ENCODE measurements at places on chromosomes 6 and 20.
A peak's percentile ranks its signal among the peaks of the same experiment; 100 is the strongest.

- no peak for DNase-seq
Observed at GRCh38 chr6:144156338-144156737, 6.0 kb downstream of the STX11 start.

DNA sequence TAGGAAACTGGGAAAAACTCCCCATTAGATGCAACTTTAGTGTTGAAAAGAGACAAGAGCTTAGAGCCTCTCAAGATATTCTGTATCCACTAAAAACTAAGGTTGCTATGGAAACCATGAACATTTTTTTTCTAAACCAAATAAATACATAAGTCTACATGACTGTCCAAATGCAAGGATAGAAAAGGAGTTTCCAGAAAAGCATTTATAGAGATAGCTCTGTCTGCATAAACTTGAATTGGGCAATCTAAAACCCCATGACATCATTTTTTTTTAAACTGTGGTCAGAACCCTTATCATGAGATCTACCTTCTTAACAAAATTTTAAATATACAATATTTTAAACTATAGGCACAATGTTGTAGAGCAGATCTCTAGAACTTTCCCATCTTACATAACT lies 36.4 kb upstream of the FAM83B start:
- DNase-seq, result no peak

DNA sequence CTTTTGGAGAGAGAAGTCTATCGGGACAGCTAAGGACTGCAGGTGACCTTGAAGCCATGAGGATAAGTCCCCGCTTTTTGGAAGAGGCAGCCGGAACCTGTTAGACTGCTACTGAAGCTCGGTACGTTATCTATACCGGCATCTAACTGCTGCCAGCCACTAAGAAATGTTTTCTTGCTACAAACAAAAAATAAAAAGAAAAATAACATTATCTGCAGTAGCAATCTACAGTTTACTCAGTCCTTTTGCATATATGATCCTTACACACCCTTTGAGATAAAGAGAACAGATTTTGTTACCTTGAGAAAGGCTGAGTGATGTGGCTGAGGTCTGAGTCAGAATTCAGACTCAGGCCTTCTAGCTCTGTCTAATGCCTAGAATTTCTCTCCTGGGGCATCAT lies 314.6 kb downstream of the CDH26 start:
- DNase-seq, result no peak

DNA sequence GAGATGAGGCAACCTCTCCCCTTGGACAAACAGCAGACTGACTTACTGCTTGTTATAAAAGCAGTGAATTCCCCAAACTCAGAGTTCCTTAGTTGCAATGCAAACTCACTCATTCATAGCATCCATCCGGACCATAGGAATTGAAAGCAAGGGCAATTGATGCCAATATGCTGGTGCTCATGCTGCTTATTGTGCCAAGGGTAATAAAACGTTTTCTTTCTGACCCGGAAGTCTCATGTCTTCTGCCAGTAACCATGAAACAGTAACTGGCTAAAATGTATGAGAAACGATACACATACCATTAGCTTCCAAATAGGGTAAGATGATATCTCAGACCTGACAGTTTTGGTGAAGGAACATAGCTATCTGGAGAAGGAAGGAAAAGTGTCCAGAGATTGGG lies 18.1 kb downstream of the PRKN start:
- DNase-seq, result no peak

DNA sequence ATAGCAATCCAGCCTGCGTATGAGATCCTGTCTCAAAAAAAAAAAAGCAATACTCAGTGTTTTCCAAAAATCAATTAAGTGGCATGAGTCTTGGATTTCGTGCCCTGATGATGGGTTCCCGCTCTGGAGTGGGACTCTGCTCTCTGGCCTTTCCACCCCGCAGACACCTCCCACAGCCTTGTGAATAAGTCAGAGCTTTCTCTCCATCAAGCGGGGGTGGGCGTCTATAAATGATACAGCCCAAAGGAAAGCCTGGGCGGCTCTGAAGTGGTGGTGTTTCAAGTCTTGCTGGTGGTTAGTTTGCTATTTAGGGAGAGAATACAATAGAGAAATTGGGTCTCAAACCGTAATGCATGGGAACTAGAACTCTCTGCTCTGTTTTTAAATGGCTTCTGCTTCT lies 52.5 kb upstream of the TAGAP start:
- no peak for DNase-seq

DNA sequence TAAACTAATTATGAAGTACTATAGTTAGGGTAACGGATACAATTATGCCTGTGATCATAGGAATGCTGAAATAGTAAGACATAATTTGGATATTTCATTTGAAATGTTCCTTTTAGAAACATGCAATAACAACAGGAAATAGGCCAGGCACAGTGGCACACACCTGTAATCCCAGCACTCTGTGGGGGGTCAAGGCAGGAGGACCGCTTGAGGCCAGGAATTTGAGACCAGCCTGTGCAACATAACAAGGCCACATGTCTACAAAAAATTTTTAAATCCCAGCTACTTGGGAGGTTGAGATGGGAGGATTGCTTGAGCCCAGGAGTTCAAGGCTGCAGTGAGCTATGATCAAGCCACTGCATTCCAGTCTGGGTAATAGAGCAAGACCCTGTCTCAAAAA lies 25.7 kb upstream of the MYO6 start:
- DNase-seq, result no peak

GRCh38 chr6:107592806-107593205 lies 102.9 kb downstream of the SOBP start:
- no peak for DNase-seq

DNA sequence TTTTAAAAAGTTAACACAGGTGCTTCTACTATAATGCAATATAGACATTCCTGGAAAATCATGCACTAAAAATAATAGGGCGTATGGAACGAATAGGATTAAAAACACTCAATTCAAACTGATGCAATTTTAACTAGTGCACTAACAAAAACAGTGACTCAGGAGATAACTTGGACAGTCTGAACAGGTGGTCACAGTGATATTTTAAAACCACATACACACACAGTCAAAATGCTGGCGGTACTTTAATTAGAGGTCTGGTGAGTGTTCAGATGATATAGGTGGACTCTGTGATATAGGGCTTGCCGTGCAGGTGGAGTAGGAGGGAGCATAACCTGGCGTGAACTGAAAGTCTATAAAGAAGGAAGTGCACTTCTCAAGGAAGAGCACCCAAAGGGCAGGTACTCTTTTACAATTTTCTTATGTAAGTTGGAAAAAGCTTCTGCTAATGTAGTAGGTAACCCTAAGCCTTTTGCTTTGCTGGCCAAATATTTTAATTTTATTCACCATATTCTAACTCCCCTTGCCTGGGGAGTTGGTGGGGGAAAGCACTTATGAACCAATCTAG lies 41.9 kb upstream of the PLN start:
- DNase-seq, result no peak

DNA sequence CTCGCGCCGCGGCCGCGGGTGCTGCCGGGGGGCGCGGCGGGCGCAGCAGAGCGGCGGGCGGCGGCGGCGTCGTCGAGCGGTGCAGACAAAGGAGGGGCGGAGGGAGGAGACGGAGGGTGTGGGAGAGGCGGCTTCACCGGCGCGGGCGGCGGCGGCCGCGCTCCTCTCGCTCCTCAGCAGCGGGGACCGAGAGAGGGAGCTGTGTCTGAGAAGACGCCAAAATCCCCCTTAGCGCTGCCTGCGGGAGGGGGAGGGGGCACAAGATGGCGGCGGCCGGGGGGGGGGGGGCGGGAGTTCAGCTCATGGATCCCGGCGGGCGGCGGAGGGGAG lies 296 bp downstream of the ADNP start:
- DNase-seq, result no peak

- no peak for DNase-seq
Observed at GRCh38 chr20:22814471-22815205, 220.5 kb upstream of the SSTR4 start.

GRCh38 chr20:32236048-32236533 lies 28.4 kb downstream of the POFUT1 start:
- no peak for DNase-seq

DNA sequence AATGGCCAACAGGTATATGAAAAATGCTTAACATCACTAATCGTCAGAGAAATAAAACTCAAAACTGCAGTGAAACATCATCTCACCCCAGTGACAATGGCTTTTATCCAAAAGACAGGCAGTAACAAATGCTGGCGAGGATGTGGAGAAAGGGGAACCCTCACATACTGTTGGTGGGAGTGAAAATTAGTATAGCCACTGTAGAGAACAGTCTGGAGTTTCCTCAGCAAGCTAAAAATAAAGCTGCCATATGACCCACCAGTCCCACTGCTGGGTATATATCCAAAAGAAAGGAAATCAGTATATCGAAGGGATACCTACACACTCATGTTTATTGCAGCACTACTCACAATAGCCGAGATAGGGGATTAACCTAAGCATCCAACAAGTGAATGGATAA lies 23.4 kb upstream of the INSM1 start:
- no peak for DNase-seq

GRCh38 chr6:29733057-29733456 lies 9.8 kb downstream of the HLA-F start:
- DNase-seq, result no peak

GRCh38 chr20:6241591-6241990 lies 118.8 kb upstream of the FERMT1 start:
- DNase-seq, result no peak

DNA sequence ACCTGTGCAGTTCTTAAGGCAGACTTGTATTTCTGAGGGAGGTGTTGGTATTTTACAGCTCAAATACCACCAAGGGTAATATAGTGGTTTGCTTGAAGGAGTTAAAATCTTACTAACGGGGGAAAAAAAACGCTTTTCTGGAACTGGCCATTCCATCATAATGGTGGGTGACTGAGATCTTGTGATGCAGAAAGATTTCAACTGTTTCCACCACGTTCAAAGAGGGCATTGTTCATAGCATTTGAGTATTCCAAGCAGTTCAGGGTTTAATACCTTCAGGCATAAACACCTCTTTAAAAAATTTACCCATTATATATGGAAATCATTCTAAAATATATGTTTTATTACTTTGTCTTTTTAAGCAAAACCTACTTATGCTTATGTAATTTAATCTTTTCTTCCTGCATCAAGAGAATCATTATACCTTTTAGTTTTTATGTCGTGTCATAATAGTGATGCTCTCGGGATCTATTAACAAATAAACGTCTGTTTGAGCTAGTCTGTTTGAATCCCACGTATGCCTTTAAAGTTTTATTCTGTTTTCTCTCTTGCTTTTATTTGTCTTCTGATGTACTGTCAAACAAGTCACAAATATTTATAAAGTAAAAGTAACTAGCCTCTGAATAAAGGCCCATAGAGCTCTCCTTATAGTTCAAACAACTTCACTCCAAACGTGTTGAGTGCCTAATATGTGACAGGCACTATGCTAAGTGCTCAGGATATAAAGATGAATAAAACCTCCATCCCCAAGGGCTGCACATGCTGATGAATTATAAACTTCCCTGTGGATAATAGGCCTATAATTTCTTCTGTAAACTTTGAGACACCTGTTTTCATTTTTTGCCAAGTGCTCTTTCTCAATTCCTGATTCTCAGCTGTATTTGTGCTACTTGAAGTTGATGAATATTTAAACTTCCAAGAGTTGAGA lies 298.8 kb upstream of the FERMT1 start:
- DNase-seq, result peak; percentile 43

- DNase-seq, result no peak
Observed at GRCh38 chr6:70470016-70470415, 56.7 kb downstream of the FAM135A start.

DNA sequence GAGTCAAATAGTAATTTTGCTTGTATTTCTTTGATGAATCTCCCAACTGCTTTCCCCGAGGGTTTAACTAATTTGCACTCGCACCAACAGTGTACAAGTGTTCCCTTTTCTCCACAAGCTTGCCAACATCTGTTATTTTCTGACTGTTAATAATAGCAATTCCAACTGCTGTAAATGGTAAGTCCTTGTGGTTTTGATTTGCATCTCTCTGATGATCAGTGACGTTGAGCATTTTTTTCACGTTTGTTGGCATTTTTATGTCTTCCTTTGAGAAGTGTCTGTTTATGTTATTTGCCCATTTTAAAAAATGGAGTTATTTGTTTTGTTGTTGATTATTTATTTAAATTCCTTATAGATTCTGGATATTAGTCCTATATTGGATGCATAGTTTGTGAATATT lies 399.8 kb upstream of the MAN1A1 start:
- no peak for DNase-seq

DNA sequence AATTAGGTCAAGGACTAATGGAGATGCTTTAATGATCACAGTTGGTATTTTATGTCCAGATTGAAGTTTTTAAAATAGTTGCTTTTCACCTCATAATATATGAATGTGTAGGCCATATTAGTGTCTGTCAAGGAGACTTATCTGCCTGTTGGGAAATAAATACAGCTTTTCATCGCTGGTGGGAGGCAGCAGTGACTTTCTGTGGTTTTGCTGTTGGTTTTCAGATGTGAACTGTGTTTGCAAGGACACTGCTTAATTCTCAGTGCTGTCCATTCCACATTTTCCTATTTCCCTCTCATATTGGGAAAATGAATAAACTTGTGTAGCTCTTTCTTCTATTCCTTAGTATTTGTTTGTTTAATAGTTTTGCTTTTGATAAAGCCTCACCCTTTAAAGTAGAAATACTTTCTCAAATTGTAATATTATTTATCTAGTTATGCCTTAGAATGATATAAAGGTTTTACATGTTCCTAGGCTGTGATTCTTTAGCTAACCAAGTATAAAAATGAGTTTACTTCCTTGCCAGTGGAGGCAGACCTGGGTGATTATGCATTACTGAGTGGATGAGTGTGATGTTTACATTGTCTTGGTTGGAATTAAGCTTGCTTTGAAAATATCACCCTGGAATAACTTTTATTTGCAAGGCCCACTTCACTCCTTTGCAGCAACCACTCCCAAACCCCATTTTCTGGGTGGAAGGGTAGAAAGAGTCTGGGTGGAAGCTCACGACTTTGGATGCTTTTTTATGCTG lies 3.3 kb downstream of the PLCB4 start:
- DNase-seq, result no peak

DNA sequence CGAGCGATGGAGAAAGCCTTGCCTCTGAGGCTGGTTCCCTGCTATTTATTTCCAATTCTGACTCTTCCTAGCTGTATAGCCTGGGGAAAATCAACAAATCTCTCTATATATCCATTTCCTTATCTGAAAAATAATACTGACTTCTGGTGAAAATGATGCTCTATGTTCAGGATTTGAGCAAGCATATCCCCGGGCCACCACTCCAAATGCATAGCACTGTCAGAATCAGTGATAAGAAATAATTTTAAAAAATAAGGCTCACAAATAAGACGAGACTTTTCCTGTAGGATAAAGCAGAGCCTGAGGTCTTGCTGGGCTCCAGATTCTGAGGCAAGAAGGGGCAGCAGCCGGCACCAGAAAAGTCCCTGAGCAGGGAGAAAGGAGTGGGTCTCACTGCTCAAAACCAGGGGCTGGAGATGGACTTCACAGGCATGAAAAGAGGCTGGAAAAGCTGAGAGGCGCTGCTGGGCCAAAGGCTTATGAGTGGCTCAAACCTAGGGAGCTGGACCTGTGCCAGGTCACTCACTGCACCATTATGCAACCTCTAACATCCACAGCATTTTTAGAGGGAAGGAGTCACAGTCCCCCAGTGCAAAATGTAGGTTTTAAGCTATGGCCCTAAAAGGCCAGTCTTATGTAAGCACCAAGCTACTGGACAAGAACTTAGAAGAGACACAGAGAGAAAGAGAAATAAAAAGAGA lies 48.1 kb upstream of the SLC17A4 start:
- no peak for DNase-seq

All from tongue (tissue), 3 donors.